ENCODE measurements at places on chromosomes 2 and 18.

DNA sequence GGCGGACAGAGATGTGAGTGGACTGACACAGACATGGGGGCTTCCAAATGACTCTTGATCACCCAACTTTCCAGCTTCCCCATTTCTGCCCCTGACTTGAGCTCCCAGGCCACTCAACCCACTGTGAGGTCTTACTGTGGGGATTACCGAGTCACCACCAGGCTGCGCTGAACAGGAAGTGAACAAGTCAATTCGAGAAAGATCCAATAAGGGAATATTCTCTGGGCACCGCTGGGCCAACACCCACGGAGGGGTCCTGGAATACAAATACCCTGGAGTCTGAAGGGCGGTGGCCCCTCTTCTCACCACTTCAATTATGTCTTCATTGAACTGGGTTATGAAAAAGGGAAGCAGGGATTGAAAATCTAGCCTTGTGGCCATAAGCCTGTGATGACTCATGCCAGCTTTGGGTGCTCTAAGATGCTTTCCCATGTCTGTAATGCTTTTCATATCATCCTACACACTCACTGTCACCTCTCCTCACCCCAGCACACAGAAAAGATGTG, 37.7 kb downstream of the BCL11A start:
- no peak for DNase-seq

GRCh38 chr2:26509141-26509540, 31.2 kb upstream of the OTOF start:
- DNase-seq, result no peak

DNA sequence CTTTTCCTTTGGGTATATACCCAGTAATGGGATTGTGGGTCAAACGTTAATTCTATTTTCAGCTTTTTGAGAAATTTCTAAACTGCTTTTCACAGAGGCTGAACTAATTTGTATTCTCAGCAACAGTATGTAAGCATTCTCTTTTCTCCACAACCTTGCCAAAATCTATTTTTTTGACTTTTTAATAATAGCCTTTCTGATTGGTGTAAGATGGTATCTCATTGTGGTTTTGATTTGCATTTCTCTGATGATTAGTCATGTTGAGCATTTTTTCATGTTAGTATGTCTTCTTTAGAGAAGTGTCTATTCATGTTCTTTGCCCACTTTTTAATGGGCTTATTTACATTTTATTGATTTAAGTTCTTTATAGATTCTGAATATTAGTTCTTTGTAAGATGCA, 145.5 kb downstream of the TRABD2A start:
- no peak for DNase-seq

DNA sequence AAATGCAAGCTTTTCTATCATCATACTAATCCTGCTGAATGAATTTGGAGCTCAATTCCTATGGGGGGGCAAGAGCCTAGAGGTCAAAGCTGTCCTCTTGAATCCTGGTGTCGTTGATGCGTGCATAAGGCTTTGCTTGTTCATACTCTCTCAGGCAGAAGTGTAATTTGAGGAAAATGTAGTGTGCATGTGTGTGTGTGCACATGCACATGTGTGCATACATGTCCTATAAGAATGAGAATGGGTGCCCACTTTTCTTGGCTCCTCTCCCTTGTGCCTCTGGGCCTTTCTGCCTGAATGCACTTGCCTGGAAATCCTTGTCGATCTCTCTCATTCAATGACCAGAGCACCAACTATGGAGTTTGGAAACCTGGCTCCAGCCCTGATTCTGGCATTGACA, 28.5 kb upstream of the C18orf32 start:
- DNase-seq, result no peak

GRCh38 chr2:6667326-6667725, 198.4 kb downstream of the CMPK2 start:
- DNase-seq, result no peak

- peak; percentile 18 for DNase-seq
Observed at GRCh38 chr18:73164430-73164829, 296.6 kb upstream of the NETO1 start.

DNA sequence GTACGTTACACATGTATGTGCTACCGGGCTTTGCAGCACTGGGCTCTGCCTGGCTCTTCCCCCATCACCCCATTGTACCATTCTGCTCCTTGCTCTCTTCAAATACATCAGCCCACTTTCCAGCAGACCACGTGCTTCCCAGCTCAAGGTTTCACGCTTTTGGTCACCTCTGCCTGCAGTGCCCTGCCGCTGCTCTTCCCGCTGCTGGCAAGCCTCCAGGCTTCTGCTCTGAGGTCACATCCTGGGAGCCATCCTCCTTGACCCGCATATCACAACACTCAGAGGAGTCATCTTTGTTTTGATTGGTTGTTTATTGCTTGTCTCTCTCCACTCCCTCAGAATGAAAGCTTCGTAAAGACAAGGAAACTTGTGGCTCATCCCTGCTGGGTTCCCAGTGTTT, 34.1 kb downstream of the KIF5C start:
- no peak for DNase-seq

GRCh38 chr2:173252581-173252980, 102.1 kb upstream of the CDCA7 start:
- DNase-seq, result no peak

GRCh38 chr2:145066856-145067548, 547.1 kb upstream of the ZEB2 start:
- no peak for DNase-seq

DNA sequence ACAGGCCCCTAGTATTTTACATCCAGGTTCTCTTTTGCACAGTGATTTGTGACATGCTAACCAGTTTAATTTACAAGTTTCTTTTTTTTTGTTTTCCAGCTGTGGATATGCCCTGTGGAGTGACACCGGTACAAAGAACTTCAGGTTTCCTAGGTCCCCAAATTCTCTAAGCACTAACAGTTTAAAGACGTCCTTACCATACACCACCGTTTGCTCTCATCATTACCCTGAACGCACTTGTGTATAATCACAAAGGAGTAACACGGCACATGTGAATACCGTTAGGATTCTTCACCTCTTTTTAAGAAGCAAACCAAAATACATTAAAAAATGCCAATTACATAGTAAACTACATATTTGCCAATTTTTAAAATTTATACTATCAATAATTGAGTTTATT, 853 bp downstream of the LANCL1 start:
- peak; percentile 17 for DNase-seq

DNA sequence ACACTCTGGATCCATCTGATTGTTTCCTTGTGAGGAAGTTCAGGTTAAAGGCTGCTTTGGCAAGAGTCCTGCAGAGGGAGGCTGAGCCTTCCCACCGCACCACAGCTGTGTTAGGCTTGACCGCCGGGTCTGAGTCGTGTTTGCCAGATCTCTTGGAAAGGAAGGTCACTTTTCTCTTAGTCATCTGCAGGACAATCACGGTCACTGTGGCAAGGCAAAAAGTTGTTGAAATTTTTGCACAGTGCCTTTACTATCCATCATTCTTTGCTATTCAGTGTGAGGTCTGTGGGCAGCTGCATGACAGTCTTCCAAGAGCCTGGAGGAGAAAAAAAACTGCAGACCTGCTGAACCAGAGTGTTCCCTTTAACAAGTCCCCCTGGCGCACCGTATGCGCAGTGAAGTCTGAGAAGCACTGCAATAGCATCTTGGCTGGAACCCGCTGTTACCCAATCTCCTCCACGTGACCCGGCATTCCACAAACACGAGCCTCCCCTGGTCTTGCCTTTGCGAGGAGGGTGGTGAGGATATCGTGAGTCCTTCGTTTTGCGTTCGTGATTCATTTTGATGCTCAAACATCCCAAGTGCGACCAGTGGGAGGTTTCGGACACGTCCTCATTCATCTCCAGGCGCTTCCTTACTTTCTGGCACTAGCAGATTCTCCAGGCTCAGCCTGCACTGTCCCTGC, 23.0 kb downstream of the BIN1 start:
- no peak for DNase-seq

DNA sequence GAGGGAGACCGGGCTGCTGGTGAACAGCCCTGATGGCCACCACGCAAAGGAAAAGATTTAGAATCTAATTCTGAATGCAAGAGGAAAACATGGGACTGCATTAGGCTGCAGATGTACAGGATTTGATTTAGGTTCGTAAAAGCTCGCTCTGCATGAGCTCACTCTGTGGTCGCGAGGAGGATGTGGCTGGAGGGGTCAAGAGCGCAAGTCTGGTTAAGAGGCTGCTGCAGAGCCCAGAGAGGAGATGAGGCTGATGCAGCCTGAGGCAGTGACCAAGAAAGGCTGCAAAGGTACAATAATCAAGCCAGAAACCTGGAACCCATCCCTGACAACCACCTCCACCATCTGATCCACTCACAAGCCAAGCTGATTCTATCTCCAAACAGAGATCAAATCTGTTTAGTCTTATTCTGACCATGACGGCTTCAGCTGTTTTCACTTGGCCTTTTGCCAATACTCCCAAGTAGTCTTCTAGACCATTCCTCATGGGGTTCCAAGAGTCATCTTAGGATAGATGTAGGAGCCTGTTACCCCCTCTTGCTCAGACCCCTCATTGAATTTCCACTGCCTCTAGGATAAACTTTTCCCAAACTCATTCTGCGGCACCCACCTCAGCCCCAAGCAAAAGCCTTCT, 58.9 kb upstream of the ARL4C start:
- peak; percentile 30 for DNase-seq

DNA sequence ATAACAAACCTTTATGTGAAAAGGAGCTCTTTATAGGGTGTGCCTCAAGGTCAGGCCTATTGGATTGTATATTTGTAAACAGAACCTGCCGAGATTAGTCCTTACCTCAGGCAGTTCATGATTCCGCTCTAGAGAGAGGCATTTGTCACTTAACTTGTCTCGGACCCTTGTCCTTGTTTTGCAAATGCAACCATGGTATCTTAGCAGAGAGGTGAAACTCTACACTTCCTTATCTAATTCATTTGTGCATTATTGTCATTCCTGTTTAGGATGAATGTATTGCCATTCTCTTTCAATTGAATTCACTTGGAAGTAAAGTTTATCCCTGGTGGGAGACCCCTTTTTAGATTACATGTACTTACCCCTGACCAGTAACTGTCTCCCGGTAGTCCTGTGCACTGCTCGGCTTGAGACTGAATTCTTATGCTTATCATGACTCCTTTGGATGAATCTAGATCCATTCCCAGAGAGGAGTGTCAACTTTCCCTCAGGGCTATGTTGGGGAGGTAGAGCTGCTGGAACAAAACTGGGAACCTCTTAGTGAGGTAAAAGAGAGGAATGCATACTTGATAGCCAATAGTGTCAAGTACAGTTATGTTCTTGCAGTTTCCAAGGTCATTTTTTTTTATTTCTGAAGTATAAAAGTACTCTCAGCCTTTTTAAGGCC, 46.6 kb downstream of the SGPP2 start:
- no peak for DNase-seq

GRCh38 chr18:4068552-4069158, 386.5 kb downstream of the DLGAP1 start:
- peak; percentile 47 for DNase-seq

- DNase-seq, result no peak
Observed at GRCh38 chr18:11533942-11534496, 75.4 kb upstream of the SLC35G4 start.

- DNase-seq, result no peak
Observed at GRCh38 chr2:142395291-142395690, 264.5 kb upstream of the LRP1B start.

- no peak for DNase-seq
Observed at GRCh38 chr2:1670636-1671035, 73.7 kb downstream of the PXDN start.

DNA sequence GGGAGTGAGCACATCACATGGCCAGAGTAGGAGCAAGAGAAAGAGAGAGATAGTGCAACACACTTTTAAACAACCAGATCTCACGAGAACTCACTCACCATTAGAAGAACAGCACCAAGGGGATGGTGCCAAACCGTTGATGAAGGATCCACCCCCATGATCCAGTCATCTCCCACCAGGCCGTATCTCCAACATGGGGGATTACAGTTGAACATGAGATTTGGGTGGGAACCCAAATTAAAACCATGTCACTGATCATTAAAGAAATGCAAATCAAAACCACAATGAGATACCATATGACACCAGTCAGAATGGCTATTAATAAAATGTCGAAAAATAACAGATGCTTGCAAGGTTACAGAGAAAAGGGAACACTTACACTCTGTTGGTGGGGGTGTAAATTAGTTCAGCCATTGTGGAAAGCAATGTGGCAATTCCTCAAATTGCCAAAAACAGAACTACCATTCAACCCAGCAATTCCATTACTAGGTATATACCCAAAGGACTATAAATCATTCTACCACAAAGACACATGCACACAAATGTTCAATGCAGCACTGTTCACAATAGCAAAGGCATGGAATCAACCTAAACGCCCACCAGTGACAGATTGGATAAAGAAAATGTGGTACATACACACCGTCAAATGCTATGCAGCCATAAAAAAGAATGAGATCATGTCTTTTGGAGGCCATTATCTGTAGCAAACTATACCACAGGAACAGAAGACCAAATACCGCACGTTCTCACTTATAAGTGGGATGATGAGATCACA, 137.1 kb downstream of the COL6A3 start:
- no peak for DNase-seq

- DNase-seq, result no peak
Observed at GRCh38 chr2:171347591-171348032, 86.2 kb downstream of the METTL8 start.

GRCh38 chr2:144256996-144257707, 262.8 kb downstream of the ZEB2 start:
- no peak for DNase-seq

GRCh38 chr2:113162173-113162572, 11.6 kb upstream of the PSD4 start:
- no peak for DNase-seq

- DNase-seq, result no peak
Observed at GRCh38 chr2:53312721-53313120, 454.9 kb upstream of the CHAC2 start.

DNA sequence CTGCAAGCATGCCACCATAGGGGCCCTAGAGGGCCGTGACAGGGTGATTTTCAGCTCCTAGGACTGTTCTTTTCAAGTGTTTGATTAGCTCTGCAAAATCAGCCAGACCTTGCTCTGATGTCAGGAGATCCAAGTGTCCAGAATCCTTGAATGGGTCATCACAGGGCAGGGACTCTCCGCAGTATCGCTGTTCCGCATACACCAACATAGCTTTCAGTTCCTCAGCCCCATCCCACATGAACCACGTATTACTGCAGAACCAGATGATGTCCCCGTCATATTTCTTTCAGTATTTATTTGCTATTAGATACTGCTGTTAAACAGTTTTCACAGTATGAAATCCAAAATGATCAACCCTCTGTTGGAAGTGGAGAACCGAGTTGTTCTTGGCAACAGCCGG, 46.6 kb upstream of the RFX8 start:
- DNase-seq, result no peak

DNA sequence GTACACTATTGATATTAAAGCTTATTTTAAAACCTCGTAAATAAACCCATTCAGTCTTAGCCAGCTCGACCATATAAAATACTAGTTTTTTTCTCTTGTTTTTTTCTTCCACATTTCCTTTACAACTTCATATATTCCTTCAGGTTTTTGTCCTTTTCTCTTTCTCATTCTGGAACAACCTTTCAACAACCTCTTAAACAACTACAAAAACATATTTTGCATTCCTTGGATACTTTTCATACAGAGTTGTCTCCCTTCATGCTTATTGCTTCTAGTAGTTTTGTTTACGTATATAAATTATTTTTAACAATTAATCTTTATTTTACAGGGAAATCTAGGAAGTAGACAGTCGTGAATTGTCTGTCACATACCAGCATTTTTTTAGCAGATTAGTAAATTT, 41.2 kb downstream of the COMMD1 start:
- no peak for DNase-seq

- no peak for DNase-seq
Observed at GRCh38 chr2:3414133-3414860, 34.8 kb downstream of the TRAPPC12 start.

- no peak for DNase-seq
Observed at GRCh38 chr2:200725596-200725995, 86.1 kb upstream of the BZW1 start.

Measured in SK-N-DZ (cell line).